ENCODE measurements at places on chromosomes 11 and 22.

- DNase-seq, result peak; percentile 48
Observed at GRCh38 chr11:64722141-64723065, 594 bp downstream of the NRXN2 start.

- no peak for DNase-seq
Observed at GRCh38 chr11:121318848-121319834, 26.6 kb downstream of the SC5D start.

DNA sequence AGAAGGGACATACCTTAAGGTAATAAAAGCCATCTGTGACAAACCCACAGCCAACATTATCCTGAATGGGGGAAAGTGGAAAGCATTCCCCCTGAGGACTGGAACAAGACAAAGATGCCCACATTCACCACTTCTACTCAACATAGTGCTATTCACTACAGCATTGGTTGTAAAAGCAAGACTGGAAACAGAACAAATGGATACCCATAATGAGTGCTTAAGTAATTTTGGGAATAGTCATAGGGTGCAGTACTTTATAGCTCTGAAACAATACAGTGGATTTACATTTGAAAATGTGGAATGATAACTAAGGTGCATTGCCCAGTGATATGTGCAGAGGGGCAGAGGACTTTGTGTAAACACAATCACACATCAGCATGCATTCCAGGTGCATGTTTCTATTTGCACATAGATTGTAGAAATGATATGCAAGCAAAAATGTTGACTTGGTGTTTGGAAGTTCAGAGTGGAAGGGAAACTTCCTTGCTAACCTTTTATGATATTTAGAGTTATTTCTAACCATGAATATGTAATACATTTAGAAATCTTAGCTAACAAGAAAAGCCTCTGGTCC is 112.3 kb downstream of the IGLL1 start:
- no peak for DNase-seq

- no peak for DNase-seq
Observed at GRCh38 chr11:41775296-41775695, 315.8 kb upstream of the LRRC4C start.

GRCh38 chr22:11613898-11614755 is 3913.9 kb upstream of the OR11H1 start:
- no peak for DNase-seq

- no peak for DNase-seq
Observed at GRCh38 chr11:121372671-121373429, 79.3 kb upstream of the SORL1 start.

GRCh38 chr11:128494418-128495332 is 92.7 kb downstream of the ETS1 start:
- DNase-seq, result no peak

- no peak for DNase-seq
Observed at GRCh38 chr11:133235381-133235780, 296.9 kb downstream of the OPCML start.

GRCh38 chr11:73189723-73190556 is 28.1 kb upstream of the P2RY2 start:
- DNase-seq, result no peak

DNA sequence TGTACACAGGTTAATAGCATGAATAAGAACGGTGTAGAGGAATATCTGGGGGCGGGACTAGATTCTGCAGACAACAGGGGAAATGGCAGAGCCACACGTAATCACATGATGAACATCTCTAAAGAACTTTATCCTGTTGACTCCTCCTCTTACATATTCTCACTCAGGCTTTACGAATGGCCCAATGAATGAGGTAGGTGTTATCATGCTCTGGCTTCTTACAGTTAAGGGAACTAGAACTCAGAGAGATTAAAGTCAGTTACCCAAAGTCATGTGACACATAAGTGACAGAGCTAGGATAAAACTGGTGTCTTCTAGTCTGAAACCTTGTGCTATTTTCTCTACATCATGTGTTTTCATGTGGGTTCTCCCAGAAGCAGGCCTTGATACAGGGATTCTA is 49.0 kb upstream of the BMAL1 start:
- DNase-seq, result no peak

GRCh38 chr22:22161924-22162851 is 82.4 kb upstream of the VPREB1 start:
- DNase-seq, result no peak

GRCh38 chr11:65919573-65920371 is 546 bp downstream of the DRAP1 start:
- DNase-seq, result no peak

DNA sequence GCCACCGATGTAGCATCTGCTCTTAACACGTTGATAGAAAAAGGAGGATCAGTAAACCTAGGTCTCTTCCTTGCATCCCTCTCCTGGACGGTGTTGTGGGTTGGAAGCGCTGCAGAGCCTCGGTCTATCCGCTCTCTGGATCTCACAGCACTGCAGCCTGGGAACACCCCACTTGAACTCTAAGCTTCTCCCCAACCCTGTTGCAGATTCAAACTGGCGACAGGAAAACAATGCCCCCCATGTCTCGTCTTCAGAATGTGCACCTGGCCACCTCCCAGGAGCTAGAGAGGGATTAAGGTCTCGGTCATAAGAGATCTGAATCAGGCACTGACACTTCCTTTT is 454 bp downstream of the TMEM218 start:
- DNase-seq, result no peak

- DNase-seq, result peak; percentile 75
Observed at GRCh38 chr11:58905011-58905720, 34.1 kb upstream of the GLYATL1 start.

DNA sequence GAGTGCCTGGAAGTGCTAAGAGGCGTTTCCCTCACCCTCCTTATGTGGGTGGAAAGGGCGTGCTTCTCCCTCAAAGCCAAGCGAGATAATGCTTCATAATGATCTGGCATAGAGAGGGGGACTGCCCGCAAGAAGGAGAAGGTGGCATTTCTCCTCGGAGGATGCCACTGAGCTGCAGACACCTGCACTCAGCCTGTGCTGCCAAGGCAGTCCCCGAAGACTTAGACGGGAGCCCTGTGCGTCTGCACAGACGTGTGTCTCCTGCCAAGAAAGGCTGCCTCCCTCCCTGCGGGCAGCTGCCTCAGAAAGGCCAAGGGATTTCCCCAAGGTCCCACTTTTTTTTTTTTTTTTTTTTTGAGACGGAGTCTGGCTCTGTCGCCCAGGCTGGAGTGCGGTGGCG is 48.1 kb upstream of the SPATA19 start:
- no peak for DNase-seq

GRCh38 chr22:29342577-29343312 is 27.2 kb upstream of the RASL10A start:
- DNase-seq, result no peak

DNA sequence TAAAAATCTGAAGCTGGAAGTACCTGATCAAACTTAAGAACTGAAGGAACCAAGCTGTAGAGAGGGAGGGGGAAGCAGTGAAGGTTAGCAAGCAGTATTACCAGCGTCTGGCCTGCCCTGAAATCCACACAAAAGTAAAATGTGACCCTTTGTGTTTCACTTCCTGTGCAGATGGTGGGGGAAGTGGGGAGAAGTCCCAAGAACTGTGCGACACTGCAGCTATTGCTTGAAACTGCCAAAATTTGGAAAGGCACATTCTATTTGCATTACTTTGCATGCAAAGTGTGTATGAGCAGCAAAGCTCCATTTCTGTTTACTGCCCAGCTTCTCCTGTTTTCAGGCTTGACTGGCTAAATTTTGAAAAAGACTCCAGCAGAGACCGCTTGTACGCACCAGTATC is 72.1 kb upstream of the BMAL1 start:
- DNase-seq, result no peak

DNA sequence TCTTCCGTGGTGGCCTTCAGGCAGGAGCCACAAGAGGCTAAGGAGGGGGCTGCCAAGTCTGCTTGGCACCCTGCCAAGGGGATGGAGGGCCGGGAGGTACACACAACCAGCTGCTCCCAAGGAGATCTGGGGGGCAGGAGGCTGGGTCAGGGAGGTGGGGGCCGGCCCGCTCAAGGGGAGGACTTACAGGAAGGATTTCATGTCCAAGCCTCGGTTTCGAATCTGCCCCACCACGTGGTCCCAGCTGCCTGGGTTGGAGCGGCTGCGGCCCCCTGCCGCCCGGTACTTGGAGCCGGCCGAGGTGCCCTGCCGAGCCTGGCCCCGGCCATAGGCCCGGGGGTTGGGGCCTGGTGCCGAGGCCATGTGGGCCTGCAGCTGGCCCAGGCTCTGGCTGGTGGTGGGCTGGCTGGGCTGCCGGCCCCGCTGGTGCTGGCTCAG is 33.5 kb downstream of the LRRC10B start:
- DNase-seq, result no peak

DNA sequence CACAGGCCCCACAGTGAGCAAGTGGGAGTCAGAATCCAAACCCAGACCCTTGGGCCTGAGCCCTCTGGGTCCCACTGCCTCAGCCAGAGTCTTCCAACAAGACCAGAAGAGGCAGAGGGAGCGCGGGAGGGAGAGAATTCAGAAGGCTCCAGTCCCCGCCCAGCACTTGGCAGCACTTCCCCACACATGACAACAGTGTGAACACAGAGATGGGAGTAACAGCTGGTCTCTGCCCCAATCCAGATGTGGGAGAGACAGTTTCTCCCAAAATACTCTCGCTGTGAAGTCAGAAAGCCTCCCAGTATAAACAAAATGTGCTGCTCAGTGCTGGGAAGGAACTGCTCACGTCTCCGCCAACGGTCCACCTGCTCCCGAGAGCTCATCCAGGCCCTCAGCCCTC is 219.9 kb downstream of the MN1 start:
- peak; percentile 92 for DNase-seq

DNA sequence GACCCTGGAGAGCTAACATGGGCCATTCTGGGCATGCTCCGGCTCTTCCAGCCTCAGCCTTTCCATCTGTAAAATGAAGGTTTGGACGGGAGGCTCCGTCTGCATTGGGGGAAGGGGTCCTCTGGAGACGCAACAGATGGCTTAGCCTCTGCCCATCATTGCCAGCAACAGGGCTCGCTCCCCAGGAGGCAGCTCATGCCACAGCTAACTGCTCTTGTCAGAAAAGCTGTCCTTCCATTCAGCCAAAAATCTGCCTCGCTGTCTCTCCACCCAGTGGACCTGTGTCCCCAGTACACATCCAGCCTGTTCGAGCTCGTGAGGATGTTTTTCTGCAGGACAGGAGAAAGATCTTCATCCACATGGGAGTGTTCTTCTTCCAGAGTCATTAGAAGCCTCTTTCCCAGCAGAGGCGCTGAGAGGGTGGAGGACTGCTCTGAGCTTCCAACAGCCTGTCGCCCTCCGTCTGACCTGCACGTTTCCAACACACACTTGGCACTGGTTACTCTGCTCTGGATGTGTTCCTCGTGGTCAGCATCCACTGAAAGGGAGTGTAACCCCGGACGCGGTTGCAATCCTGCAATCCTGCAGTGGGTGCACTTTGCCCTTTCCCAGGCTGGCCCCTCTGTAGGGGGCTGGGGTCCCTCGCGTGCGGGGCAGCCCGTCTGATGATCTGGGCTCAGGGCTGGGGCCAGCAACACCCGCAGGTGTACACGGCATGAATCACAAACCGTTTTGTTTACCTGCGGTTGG is 1340.9 kb downstream of the TBC1D22A start:
- DNase-seq, result no peak

DNA sequence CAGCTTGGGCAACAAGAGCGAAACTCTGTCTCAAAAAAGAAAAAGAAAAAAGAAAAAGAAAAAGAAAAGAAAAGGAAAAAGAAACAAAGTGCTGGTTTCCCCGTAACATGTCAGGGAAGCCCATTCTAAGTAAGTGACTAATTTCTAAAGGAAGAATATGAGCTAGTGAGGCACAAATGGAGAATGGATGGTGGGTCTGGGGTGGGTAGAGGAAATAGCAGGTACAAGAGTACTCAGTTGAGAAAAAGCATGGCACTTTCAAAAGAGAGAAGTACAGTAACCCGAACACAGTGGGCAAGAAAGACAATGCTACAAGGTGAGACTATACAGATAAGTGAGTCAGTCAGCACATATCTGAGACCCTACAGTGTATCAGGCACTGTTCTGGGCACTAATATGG is 4.5 kb downstream of the MAJIN start:
- no peak for DNase-seq

GRCh38 chr11:47127213-47127612 is 49.5 kb downstream of the ARFGAP2 start:
- no peak for DNase-seq

DNA sequence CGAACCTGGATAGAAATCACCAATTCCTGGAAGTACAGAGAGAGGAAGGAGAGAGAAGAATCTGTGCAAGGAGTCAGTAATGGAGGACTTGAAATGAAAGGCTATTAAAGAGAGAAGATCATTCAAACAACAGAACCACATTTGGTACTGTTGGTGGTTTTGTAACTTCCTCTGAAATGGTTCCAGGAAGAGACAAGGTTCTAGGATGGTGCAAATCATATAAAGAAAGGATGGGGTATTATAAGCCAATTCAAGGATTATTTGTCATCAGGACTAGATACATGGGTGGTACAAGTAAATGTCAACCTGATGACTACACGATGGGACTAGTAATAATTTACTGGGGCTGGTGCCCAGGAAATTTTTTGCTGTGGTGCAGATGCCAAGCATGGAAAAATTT is 28.9 kb upstream of the TMA7B start:
- DNase-seq, result no peak

DNA sequence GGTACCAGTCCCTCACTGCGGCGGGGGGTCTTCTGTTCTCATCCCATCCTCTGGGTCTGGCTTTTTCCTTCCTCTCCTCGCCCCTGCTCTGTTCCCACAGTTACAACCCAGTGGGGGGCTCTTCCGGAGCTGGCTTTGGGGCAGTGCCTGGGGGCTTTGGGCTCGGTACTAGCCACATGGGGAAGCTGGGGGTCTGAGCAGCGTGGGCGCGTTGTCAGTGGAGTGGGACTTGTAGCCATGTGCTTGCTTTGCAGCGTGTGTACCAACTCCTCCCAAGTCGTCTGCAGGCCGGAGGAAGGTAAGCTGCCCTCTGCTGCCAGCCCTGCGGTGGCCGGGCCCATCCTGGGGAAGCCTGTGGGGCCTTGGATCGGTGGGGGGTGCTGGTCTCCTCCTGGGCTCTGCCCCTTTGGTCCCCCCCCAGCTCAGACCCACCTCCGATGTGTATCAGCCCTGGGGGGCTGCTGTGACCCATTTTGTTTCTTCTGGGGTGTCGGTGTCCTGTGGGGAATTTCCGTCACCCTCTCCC is 17.5 kb downstream of the MUC2 start:
- DNase-seq, result no peak

- no peak for DNase-seq
Observed at GRCh38 chr11:313787-314553, at the start of gene IFITM1. Gene IFITM1, plus strand, starts transcription at chr11:314040. Its CDS starts 131 bp downstream, at chr11:314171.

- DNase-seq, result no peak
Observed at GRCh38 chr11:95507794-95508193, 276.8 kb upstream of the SESN3 start.

- no peak for DNase-seq
Observed at GRCh38 chr22:48721395-48721669, 1106.3 kb downstream of the BRD1 start.

GRCh38 chr11:72041364-72042063 is 38.8 kb downstream of the NUMA1 start:
- DNase-seq, result peak; percentile 90

- DNase-seq, result no peak
Observed at GRCh38 chr11:120750647-120751549, 239.3 kb downstream of the GRIK4 start.

- DNase-seq, result peak; percentile 46
Observed at GRCh38 chr11:69911310-69912160, 92.3 kb upstream of the FGF3 start.

GRCh38 chr11:118046051-118046963 is 30.6 kb upstream of the TMPRSS4 start:
- no peak for DNase-seq

Data from left forelimb (tissue), 1 donor.